ENCODE measurements at places on chromosomes 12 and 14.

- DNase-seq: no peak
Observed at GRCh38 chr12:62739266-62740015, 195.5 kb downstream of the PPM1H start.

- no peak for DNase-seq
Observed at GRCh38 chr14:31977001-31977556, 100.0 kb upstream of the ARHGAP5 start.

GRCh38 chr12:42140901-42141300 is 3.8 kb downstream of the GXYLT1 start:
- DNase-seq: no peak

GRCh38 chr12:20369305-20370013 is 1.1 kb downstream of the PDE3A start:
- DNase-seq: no peak

DNA sequence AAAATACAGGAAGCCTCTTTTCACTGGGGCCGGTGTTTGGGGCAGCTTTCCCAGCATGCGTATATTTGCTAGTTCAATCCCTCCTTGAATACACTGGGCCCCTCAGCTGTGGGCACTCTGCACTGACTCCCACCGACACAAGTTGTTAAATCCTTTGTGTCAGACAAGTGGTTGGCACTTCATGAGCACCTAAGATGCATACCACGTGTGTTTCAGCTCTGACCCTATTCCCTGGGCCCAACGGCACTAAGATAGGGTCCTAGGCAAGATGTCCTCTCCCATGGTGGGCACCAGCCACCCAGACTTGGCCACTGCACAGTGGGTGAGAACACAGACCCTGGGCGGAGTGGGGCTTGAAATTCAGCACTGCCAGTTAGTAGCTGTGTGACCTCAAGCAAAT is 173.8 kb downstream of the BCL11B start:
- DNase-seq: no peak

DNA sequence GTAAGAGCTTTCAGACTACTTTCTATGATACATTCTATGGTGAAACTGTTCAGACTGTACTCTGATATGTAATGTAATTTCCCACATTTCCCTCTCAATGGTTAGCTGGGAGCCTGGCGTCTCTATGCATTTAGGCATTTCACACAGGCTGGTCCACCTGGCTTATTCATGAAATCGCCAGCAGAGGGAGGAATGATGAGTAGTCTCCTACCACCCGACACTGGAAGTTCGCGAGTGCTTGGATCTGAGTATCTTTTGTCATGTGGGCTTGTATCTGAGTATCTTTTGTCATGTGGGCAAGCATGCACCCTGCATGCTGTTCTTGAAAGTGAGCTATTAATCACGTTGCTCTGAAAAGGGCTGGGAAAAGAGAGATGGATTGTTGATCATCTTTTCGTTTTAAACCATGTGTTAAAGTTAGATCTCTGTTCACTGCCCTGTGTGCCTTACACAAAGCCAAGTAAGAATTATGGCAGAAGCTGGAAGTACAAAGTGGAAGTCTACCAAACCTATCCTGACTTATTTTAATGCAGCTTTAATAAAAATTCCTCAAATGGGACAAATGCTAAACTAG is 235.0 kb downstream of the ATP23 start:
- DNase-seq: no peak
